ENCODE measurements at places on chromosomes 5 and 9.

- DNase-seq = no peak
Measured at GRCh38 chr5:10455277-10455670, 13.6 kb downstream of the ROPN1L start.

GRCh38 chr9:4661165-4661564 is 929 bp upstream of the PLPP6 start:
- peak; percentile 63 for DNase-seq

DNA sequence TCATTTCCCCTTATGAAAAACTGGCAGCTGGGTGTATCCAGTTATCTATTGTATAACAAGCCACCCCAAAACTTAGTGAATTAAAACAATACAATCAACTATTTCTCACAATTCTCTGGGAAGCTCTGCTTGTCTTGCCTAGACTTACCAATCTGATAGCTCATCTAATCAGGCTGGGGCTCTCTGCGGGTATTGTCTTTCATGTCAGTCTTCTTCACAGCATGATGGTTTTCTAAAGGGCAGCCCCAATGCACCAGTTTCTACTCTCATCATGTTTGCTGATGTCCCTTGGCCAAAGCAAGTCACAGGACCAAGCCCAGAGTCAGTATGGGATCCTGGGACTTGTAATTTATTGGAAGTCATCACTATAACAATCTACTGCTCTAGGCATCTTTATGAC is 433.5 kb downstream of the KIAA0825 start:
- DNase-seq = no peak

- peak; percentile 30 for DNase-seq
Measured at GRCh38 chr9:89887286-89887685, 282.5 kb downstream of the GADD45G start.

GRCh38 chr9:68705531-68706362 is 707 bp downstream of the PIP5K1B start:
- peak; percentile 1 for DNase-seq

GRCh38 chr9:14415947-14416346 is 102.0 kb upstream of the NFIB start:
- DNase-seq = peak; percentile 90

DNA sequence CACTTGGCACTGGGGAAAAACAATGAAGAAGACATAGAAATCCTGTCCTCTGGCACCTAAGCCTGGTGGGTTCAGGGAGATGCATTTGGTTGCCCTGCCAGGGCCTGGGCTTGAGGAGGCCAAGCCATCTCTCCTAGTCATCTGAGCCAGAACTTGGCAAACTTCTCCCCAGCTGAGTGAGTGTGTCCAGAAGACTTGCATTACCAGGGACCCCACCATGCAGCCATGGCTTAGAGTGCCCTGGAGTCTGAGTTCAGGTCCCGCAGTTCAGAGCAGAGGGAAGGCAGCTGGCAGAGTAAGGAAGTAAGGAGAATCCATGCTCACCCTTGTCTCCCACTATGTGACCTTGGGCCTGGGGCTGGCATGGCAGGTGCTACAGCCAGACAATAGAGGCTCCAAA is 37.4 kb upstream of the FCN1 start:
- no peak for DNase-seq

GRCh38 chr9:5892456-5893133 is 1.9 kb downstream of the MLANA start:
- no peak for DNase-seq

DNA sequence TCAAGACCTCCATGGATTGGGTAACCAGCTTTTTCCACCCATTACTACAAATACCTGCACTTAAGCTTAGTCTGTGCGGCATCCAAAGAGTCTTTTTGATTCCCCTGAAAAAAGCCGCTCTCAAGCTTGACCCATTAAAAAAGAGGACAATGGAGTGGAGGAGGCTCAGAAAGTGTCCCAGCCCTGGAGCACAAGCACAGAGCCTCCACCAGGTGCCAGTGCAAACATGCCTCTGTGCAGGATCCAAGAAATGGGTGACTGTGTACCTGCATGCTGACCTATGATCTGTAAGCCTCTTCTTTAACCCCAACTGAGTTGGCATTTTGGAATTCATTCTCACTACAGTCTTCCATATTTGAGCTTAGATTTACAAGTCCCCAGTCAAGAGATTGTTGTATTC is 168.3 kb upstream of the TLE4 start:
- DNase-seq = no peak

GRCh38 chr9:129032541-129033159 is 3.8 kb upstream of the MIGA2 start:
- DNase-seq = no peak

DNA sequence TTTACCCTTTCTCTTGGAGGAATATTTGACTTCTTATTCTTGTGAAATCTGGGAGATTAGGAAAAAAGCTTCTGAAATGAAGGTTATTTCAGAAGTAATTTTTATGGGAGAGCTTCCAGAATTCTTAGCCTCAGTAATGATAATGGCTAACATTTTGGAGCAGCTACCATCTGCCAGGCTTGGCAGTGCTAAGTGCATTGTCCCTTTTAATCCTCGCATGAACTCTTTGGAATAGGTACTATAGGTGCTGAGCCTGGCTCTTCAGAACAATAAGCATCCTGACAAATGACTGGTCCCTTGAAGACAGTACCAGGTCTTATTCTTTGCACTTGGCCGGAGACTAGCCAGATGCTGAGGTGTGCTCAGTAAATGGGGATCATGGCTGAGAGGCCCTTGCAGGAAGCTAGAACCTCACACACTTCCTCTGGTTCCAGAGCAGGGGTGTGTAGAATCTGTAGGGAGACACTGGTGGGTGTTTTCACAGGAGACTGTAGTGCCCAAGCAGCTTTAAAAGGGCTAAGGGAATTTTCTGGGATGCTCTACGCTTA is 90.7 kb downstream of the RCL1 start:
- DNase-seq = no peak

GRCh38 chr5:39187831-39188731 is 31.3 kb downstream of the FYB1 start:
- no peak for DNase-seq

DNA sequence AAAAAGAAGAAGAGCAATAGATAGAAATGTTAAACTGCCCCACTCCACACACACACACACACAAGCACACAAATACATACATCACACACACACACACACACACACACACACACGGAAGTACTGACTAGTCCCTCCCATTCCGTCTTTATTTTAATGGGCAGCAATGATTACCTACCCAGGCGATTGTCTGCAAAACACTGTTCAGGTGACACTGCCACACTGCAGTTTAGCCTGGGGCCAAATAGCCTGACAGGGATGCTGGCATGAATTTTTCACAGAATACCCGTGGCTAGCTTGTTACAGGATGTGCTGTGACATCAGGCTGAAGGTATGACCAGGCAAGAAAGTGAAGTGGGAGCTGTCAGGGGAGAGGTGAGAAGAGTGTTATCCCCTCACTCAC is 86.9 kb downstream of the FRMD3 start:
- peak; percentile 28 for DNase-seq

DNA sequence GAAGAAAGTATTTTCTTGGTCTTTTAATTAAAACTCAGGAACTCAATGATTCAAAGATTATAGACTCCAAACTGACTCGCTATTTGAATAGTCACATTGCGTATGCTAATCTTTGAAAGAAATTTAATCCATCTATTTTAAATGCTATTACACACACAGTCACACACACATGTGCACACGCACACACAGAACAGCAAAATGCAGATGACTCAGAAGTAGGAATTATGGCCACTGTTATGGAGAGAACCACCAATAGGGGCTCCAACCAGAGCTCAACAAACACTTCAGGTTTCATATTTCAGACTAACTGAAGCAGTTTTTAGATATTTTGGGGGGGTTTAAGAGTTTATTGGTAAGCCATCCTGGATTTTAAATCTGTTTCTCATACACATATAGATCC is 1917.9 kb downstream of the EFNA5 start:
- peak; percentile 64 for DNase-seq

DNA sequence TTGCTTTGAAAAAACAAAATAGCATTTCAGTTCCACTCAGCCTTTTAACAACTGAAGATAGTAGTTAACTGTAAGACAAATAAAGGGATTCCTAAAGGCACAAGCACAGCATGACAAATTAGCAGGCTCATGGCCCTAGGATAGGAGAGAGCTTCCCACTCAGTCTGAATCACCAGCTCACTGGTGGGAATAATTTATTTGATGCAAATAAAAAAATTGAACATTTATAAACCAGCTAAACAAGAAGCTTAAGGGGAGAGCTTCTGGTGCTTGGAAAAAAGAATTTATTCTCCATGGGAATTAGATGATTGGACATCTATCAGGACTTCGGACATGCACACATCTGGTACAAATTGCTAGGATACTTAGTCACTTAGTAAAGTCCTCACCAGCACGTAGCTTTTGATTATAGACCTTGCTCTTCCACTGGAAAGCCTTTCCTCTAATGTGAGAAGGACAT is 294.1 kb upstream of the TNC start:
- DNase-seq = peak; percentile 84

- no peak for DNase-seq
Measured at GRCh38 chr5:6674886-6675285, 38.3 kb upstream of the TENT4A start.

GRCh38 chr5:67636091-67636490 is 439.5 kb upstream of the CD180 start:
- DNase-seq = no peak

- DNase-seq = peak; percentile 42
Measured at GRCh38 chr5:67350618-67351201, 154.1 kb upstream of the CD180 start.

DNA sequence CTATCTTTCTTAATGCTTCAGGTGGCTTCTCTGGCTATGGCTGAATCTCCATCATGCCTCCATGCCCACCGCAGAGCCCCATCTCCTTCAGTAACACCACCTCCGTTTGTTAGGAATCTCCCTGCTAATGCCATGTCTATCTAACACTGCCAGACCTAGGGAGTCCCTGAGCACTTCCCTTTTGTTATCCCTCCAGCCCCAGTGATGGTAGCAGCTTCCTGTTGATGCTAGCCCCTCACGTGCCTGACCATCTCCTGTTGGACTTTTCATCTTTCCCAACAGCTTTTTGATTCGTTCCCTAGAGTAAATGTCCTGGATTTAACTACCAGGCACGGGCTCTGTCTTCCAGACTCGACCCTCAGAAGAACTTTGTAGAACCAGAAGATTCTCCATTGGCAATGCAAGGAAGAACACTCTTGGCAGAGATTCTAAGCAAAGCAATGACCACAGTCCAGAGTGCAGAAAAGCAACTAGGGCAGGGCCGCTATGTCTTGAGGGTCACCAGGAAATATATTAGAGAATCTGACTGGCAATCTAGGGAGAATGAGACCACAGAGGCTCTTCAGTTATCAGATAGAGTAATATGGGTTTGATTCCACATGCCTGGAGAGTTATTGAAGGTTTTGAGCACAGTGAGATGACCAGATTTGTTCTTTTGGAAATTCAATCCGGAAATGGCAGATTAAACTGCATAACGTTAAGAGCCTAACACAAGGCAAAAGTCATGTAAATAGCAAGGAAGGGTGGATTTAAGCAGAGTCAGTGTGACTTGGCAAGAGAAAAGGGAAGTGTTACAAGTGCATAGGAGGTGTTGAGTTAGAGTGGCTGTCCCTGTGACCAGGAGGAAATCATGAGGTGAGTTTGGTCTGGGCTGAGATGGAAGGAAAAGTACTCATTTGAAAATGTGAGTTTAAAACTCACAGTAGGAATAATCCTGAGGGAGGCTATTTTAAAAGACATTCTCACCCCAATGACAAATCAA is 555.2 kb downstream of the ACTL7B start:
- DNase-seq = no peak

DNA sequence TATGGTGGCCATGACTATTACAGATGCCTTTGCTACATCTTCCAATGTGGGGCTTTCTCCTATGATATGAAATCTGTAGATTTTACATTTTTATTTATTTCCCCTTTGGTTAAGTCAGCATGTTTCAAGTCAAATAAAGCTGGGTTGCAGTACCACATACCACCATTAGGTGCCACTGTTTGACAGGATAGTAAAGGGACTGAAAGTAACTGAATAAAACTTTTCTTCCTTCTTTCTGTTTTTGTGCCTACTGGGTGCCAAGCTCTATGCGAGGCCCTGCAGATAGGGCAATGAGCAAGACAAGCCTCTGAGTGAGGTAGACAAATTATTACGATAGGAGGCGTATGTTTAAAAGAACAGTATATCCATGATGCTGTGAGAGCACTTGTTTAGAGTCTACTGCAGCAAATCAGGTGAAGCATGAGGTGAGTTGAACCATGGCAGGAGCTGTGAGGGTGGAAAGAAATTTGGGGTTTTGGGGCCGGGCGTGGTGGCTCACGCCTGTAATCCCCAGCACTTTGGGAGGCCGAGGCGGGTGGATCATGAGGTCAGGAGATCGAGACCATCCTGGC is 64.8 kb downstream of the GDNF start:
- DNase-seq = peak; percentile 47

DNA sequence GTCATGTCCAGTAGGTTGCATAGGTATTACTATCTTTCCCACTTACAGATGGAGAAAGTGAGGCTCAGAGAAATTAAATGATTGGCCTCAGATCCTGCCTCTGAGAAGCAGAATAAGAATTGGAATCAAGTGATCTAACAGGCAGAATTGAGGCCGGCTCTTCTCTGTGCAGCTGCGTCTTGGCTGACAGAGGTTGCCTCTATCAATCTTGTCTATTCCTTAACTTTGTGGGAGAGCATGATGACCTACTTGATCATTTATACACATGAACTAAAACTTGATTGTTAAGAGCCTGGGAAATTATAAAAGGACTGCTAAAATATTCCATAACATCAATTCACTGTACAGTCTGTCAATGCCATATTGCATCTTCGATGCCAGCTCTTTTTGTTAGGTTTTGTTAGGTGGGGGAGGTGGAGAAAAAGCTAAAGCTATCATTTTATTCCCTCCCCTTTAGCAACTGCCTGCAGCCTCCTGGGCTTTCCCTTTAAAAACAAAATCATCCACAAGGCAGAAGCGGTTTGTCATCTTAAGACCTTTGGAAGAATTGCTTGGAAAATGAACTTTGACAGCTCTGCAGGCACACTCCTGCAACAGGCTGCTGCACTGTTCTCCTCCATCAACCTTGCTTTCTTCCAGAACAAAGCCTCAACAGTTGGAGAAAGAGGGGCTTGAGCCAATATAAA is 247.4 kb downstream of the SMARCA2 start:
- no peak for DNase-seq

GRCh38 chr9:81535542-81536241 is 153.7 kb downstream of the TLE1 start:
- peak; percentile 89 for DNase-seq

DNA sequence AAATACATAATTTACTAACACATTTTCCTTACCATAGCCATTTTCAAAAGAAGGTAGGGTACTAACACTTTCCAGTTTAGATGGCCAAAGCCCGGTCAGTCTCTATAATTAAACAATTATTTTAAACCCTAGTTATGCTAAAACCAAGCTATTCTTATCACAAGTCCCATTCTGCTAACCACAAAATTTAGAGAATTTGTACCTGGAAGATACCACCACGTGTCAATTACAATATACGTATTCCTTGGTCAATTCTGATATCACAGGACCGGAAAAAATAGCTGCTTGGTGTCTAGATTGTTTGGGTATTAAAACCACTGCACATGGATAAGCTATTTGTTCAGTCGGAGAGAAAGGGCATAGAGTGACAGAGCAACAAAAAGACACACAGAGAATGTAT is 18.9 kb upstream of the SKP1 start:
- DNase-seq = no peak

GRCh38 chr9:134929193-134930158 is 11.8 kb upstream of the FCN1 start:
- no peak for DNase-seq

Data from fibroblast of skin of right biceps (primary cell).